IMR-90 (cell line): ENCODE measurements at places on chromosomes 4 and X. TPM values are rescaled to one million over a fixed set of nuclear protein-coding genes. Genes with fewer than 3 reads are reported as not detected.

DNA sequence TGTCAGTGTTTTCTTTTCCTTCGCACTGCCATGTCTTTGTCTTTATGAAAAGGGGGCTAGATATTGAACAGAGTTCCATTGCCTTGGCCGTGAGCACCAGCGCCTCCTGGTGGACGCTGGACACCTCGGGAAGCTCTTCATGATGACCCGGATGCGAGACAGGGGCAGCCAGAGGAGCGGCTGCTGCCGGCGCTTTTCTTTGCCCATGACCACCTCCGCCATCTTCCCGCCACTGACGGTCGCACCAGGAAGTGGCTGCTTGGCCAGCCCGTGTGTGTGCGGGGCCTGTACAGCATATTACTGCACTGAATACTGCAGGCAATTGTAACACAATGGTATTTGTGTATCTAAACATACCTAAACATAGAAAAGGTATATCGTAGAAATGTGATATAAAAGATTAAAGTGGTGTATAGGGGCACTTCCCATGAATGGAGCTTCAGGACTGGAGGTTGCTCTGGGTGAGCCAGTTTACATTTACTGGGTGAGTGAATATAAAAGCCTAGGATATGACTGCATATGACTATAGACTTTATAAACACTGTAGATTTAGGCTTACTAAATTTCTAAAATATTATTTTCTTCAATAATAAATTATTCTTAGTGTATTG lies 15.8 kb upstream of the GRIA2 start:
- H3K36me3 ChIP-seq = no peaks in the 10 kb centered on the region
- peak; percentile 1 for DNase-seq
- no peak overlapping the region for H3K27ac ChIP-seq

DNA sequence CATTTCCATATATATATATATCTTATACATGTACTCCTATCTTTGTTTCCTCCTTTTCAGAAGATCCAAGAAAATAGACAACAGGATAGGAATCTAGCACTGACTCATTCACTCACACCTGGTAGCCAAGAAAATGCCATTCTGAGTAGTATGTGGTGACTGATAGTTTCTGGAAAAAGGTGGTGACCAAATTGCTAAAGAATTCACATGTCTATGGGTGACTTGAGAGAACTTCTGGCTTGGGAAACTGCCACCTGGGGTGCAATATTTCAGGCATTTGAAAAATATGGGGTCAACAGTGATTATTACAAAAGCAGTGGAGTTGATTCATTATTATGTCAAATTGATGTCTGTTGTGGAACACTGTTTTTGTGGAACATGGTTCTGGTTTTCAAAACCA lies 605.1 kb downstream of the PCDH18 start:
- peak; percentile 12 for DNase-seq
- H3K4me1 ChIP-seq = no peaks in the 10 kb centered on the region
- no peak overlapping the region for H3K4me3 ChIP-seq
- no peak overlapping the region for H3K27ac ChIP-seq
- no peaks in the 10 kb centered on the region for H3K36me3 ChIP-seq

DNA sequence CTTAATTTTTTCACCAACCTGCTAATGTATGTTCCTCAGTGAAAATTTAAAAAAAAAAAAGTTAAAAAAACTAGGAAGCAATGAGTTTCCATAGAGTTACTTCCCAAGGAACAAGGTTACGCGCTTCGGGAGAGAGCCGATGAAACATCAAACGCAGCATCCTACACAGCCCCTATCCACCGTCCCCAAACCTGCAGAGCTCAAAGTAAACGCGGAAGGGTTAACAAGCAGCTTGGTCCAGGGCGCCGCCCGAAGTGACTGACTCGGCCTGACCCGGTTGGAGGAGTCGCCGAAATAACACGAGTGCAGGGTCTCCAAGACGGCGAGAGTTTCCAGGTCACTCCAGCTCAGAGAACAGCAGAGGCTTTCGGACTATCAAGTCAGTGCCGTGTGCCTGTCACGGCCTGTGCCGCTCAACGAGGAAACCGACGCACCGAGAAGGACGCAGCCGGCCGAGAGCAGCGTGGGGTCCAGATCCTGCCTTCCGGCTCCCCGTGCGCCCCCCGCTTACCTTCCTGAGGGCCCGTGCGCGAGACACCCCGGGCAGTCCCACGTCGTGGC lies 512 bp downstream of the NOP14 start:
- peak overlapping the region; percentile 72 for H3K27ac ChIP-seq
- DNase-seq = peak; percentile 38
- H3K4me3 ChIP-seq = peak overlapping the region; percentile 87
- peaks cover 15% of the 10 kb centered on the region for H3K4me1 ChIP-seq

DNA sequence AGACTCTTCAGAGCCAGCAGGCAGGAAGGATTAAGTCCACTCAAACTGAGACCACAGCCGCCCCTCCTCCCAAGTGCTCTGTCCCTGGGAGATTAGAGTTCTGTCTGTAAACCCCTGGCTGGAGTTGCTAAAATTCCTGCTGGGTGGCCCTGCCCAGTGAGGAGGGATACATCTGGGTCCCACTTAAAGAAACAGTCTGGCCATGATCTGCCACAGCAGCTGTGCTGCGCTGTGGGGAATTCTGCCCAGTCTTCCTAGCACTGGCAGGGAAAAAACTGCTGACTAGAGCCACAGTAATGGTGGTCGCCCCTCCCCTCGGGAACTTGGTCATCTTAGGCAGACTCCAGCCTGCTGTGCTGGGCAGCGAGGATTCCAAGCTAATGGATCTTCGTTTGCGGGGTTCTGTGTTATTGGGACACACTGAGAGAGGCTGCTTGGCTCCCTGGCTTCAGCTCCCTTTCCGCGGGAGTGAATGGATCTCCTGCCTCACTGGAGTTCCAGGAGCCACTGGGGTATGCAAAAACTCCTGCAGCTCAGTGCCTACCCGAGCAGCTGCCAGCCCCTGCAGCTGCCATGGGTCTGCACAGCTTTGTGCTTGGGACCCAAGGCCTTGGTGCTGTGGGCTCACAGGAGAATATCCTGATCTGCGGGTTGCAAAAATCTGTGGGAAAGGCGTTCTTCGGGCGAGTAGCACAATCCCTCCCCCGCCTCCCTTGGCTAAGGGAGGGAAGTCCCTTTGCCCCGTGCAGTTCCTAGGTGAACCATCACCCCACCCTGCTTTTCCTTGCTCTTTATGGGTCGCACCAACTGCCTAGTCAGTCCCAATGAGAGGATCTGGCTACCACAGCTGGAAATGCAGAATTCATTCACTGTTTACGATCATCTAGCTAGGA lies 15.7 kb downstream of the ZXDB start:
- H3K27ac ChIP-seq = no peak overlapping the region
- no peak for DNase-seq
- no peak overlapping the region for H3K4me3 ChIP-seq
- H3K27me3 ChIP-seq = no peaks in the 10 kb centered on the region

DNA sequence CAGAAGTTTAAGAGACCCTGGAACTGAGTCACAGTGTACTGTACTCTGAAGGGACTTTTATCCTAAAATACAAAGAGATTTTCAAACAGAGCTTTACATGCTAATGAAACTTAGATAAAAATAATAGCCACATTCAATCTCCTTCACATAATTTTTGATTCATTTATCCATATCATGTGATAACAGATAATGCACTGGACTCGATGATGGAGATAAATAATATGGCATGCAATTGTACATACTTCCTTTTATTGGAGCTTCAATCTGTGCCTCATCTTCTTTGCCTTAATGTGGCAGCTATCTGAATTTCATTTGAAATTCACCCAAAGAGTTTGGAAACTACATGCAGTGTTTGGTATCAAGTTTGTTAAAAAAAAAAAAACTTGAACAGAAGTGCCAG lies 390.6 kb downstream of the CFAP47 start:
- H3K36me3 ChIP-seq = no peaks in the 10 kb centered on the region
- H3K4me3 ChIP-seq = no peak overlapping the region
- no peak for DNase-seq
- no peak overlapping the region for H3K27ac ChIP-seq
- H3K27me3 ChIP-seq = no peaks in the 10 kb centered on the region
- no peaks in the 10 kb centered on the region for H3K4me1 ChIP-seq

- no peak for DNase-seq
- peaks cover 26% of the 10 kb centered on the region for H3K27me3 ChIP-seq
- no peak overlapping the region for H3K27ac ChIP-seq
- H3K4me3 ChIP-seq = no peak overlapping the region
- H3K36me3 ChIP-seq = no peaks in the 10 kb centered on the region
Measured at GRCh38 chrX:107721318-107721717, 54.3 kb downstream of the TSC22D3 start.

- no peak overlapping the region for H3K27ac ChIP-seq
- no peaks in the 10 kb centered on the region for H3K27me3 ChIP-seq
- H3K36me3 ChIP-seq = no peaks in the 10 kb centered on the region
- no peaks in the 10 kb centered on the region for H3K4me1 ChIP-seq
Measured at GRCh38 chr4:95601356-95601755, 52.6 kb upstream of the UNC5C start.

DNA sequence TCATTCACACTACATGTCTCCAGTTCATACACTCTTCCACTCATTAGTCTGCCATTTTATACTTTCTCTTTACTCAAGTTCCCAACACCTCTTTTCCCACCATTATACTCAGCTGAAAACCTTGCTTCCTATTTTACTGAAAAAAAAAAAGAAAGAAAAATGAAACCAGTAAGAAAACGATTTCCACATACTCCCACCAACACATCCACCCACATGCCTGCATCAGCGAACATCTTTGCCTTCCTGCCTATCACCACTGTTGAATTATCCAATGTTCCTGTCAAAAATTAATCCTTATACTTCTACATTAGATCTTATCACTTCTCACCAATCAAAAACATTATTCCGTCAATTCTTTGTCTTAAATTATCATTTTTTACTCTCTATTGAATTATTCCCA lies 188.1 kb upstream of the FAM241A start:
- H3K27me3 ChIP-seq = no peaks in the 10 kb centered on the region
- no peaks in the 10 kb centered on the region for H3K4me1 ChIP-seq
- H3K4me3 ChIP-seq = no peak overlapping the region
- no peak for DNase-seq
- H3K27ac ChIP-seq = no peak overlapping the region

DNA sequence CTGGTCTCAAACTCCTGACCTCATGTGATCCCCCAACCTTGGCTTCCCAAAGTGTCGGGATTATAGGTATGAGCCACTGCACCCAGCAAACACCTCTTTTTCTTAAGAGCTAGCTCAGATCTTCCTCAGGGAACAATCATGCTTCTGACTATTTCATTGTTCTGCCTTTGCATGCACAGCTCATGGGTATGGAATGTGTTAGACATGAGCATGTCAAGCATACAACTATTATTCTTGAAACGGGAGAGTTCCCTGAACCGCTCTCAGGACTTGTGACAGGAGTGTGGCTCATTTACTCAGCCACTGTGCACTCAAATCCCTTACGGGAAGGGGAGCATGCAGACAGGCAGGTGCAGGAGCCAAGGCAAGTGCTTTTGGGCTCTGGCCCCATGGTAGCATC lies 231.7 kb upstream of the TAPT1 start:
- H3K36me3 ChIP-seq = no peaks in the 10 kb centered on the region
- no peaks in the 10 kb centered on the region for H3K4me1 ChIP-seq
- peak; percentile 33 for DNase-seq
- H3K27ac ChIP-seq = no peak overlapping the region
- H3K4me3 ChIP-seq = no peak overlapping the region
- H3K27me3 ChIP-seq = peaks cover 9% of the 10 kb centered on the region

DNA sequence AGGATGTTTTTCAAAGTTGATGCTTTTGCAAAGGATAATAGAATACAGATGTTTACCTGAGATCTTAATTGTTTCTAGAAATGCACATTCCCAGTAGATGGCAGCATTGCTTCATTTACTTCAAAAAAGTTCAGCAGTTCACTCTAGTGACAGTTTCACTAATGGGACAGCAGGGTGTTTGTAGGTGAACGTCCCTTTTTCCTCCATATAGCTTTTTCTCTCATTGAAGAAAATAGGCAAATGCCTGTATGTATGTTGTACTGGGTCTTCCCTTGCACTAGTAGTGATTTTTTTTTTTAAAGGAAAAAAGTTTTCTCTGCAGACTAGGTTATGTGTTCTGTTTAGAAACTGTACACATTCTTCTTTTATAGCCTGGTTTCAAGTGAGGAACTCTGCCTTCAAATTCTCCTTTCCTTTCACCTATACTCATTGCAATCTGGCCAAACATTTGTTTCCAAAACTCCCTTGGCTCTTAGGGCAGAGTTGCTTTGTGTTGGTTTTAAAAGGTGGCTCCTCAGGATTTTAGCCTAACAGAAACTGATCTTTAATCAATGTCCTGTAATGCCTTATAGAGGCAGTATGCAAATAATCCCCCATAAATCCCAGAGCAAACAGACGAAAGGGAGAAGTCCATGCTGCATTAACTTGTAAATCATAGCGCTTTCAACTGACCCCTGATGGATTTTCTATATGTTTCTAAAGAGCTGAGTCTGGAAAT lies 86.3 kb downstream of the EGF start:
- peak; percentile 61 for DNase-seq
- H3K36me3 ChIP-seq = no peaks in the 10 kb centered on the region

The MAOB gene
- total RNA-seq = 0.28 and 0.36 TPM in 2 replicates

The SYNPO2 gene
- 1.7 and 1.8 TPM in 2 replicates for total RNA-seq

The RAB41 gene
- not detected in 2 replicates for total RNA-seq

The HSFX2 gene
- not detected in 2 replicates for total RNA-seq
